Activated CD4-positive, alpha-beta T cell treated with anti-CD3 and anti-CD28 coated beads, Interleukin-2, amount 50 U/mL, for 1 hour (primary cell): ENCODE measurements at places on chromosomes 11 and 22.

DNA sequence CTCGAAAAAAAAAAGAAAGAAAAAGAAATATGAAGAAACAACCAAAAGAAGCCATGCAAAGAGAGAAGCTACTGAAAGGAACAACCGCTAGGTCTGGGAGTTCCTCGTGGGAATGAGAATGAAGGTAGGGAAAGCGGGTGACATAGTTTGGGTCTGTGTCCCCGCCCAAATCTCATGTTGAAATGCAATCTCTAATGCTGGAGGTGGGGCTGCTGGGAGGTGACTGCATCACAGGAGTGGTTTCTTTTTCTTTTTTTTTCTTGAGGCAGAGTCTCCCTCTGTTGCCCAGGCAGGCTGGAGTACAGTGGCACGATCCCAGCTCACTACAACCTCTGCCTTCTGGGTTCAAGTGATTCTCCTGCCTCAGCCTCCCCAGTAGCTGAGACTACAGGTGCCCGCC is 9.7 kb upstream of the TXN2 start:
- DNase-seq: no peak

- no peak for DNase-seq
These were observed 9.2 kb upstream of the CELSR1 start for GRCh38 chr22:46546466-46547178.

- DNase-seq: no peak
These were observed 5.1 kb upstream of the ENDOD1 start for GRCh38 chr11:95084509-95084908.

DNA sequence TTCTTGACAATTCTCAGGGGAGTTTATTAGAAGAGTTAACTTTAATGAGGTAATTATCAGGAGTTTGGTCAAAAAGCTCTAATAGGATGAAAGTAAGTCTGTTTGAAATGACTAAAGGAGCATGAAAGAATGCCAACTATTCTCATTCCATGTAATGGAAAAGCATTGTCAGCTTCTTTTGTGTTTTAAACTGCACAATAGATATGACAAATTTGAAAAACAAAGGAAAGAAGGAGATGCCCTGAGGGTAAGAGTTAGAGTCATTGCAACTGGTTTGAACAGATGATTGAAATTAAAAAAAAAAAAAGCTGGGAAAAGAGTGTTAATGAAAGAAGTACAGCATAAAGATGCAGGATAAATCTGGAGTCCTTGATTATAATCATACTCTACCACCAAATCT is 296.8 kb upstream of the FOLH1 start:
- no peak for DNase-seq

GRCh38 chr11:62543680-62544444 is 2.7 kb downstream of the AHNAK start:
- no peak for DNase-seq

DNA sequence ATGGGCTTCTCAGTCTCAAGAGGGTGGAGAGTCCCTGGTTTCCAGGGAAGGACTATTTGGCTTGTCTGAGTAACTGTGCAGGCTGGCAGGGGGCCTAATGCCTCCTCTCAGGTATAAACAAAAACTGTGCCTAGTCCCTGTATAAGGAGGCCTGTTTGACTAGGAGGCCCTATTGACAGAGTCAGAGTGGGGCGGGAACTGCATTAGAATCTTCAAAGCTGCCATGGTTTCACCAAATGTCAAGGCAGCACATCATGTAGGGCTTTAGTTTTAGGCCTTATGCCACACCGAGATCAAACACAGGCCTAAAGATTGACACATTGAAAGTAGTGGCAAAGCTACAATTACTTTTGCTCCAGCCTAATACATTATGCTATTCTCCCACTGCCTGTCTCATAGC is 611.5 kb upstream of the B3GAT1 start:
- no peak for DNase-seq

GRCh38 chr11:111220721-111221120 is 24.8 kb upstream of the POU2AF2 start:
- no peak for DNase-seq

GRCh38 chr11:31882951-31883392 is 71.8 kb upstream of the PAX6 start:
- DNase-seq: no peak

- DNase-seq: no peak
These were observed 6.3 kb downstream of the CEP164 start for GRCh38 chr11:117333917-117334316.

- no peak for DNase-seq
These were observed 47.3 kb downstream of the C22orf31 start for GRCh38 chr22:29014293-29014692.

DNA sequence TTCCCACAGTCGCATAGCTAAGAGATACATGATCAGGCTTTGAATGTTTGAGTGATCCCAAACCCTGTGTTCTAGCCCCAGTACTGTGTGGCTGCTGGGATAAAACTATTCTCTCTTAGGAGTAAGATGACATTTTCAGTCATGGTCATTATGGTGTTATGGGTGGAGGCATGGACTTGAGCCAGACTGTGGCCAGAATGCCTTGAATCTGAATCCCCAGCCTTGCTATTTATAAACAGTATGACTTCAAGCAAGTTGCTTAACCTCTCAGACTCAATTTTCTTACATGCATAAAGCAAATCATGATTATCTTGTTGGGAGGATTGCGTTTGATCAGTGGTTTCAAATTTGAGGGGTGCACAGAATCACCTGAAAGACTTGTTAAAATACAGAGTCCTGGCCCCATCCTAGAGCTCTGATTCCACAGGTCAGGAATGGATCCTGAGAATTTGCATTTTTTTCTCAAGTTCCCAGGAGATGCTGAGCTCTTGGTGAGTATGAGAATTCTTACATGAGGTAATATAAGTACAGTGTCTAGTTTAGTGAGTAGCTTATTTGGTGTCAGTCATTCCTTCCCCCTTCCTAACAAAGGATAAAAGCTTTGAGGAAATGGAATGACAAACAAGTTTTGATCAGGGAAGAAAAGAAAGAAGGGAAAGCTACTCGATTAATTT is 571.7 kb downstream of the METTL15 start:
- DNase-seq: no peak

DNA sequence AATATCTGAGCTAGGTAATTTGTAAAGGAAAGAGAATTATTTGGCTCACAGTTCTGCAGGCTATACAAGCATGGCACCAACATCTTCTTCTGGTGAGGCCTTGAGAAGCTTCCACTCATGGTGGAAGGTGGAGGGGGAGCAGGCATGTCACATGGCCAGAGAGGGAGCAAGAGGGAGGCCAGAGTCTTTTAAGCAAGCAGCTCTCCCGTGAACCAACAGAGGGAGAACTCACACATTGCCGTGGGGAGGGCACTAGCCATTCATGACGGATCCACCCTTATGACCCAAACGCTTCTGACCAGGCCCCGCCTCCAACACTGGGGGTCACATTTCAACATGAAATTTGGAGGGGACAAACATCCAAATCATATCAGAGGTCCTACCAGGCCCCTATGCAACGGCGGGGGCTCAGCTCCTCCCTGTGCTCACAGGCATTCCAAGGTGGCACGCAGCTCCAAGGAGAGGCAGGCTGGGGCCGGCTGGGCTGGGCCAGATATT is 4.6 kb downstream of the C11orf96 start:
- no peak for DNase-seq

DNA sequence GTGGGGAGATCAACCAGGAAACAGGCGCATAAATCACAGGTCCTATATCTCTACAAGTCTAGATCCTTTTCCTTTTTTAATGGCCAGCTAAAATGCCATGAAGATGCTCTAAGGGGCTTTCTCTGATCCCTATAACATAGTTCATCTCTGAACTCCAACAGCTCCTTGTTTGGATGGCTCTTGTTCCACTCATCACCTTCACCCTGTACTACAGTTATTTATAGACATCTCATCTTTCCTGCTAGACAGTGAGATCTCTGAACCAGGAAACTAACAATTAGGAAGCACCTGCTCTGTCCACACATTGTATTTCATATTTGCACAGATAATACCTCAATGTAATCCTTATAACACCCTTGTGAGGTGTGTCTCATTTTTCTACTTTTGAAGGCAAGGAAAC is 31.6 kb downstream of the KCNA4 start:
- DNase-seq: no peak

DNA sequence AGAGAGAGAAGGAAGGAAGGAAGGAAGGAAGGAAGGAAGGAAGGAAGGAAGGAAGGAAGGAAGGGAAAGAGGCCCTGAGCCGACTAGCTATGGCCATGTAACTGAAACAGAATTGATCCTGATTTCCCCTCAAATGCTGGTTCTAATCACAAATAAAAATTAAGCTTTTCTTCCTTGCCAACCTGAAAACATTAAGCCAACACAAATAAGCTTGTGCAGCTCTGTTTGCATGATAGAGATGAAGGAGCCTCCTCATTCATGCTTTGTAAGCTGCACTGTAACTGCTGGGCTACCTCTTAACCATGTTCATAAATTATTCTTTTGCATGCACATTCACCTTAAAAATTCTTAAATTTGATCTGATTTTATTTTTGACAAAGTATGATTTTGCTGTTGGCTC is 27.7 kb upstream of the APOL5 start:
- DNase-seq: no peak

DNA sequence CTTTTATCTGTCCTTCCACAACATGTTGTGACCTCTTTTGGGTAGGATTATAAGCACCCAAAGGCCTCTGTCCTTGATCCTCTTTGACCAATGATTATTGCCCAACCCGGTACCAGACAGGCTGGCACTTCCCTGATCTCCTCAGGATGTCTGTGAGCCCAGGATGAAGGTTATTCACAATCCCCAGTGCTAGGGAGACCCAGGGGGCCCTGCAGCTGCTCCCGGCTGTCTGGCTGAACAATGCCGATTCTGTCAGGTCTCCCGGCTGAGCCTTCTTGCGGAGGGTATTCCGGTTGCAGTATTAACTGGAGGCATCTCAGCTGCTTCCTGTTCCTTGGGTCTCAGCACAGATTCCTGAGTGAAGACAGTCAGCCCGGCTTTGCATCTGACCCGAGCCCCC is 71.2 kb upstream of the CDON start:
- DNase-seq: no peak

- DNase-seq: no peak
These were observed 903.7 kb downstream of the FAM181B start for GRCh38 chr11:81829976-81830375.

GRCh38 chr11:122869622-122870021 is 12.9 kb upstream of the JHY start:
- DNase-seq: no peak

GRCh38 chr11:122703541-122704272 is 48.2 kb downstream of the UBASH3B start:
- DNase-seq: no peak

GRCh38 chr11:108975641-108976071 is 310.8 kb downstream of the DDX10 start:
- DNase-seq: no peak

DNA sequence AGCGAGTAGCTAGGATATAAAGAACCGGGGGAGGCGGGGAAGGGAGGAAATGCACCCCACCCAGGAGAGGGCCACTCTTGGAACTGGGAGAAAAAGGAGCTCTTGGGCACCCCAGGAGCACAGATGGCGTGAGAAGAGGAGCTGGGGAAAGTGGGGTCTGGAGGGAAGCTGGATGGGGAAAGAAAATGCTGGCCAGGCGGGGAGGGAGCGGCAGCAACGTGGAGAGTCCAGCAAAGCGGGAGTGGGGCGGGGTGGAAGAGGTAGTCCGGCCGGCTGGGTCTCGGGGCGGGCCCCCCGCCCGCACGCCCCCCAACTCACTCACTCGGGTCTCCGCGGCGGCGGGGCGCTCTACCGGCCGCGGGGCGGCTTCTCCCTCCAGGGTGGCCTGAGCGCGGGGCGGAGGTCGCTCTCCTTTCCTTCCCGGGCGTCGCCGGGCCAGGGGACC is 522 bp downstream of the TOB2 start:
- DNase-seq: peak; percentile 2

DNA sequence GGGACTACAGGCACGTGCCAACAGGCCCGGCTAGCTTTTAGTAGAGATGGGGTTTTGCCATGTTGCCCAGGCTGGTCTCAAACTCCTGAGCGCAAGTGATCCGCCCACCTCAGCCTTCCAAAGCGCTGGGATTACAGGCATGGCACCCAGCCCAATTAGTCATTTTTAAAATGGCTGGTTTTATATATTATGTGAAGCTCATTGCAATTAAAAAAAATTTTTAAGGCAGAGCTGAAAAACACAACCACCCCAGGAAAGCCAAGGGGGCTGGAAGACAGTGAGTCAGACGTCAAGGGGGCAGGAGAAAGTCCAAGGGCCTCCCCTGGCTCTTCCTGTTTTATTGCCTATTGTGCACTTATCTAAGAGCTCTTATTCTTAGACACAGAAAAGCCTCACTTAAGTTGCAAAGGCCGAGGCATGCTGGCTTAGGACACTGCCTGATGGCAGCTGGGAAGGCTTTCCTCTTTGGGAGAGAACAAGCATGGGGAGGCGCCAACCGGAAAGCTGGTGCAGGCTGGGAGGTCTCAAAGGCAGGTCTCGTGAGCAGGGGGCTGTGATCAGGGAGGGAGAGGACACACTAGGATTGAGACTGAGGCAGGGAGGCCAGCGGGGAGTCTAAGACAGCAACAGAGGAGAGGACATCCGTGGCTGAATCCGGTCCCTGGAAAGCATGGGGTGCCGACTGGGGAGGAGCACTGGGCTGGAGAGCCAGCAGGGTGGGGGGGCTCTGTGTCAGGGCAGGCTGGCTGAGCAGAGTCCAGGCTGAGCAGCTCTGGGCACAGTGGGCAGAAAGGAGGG is 11.1 kb upstream of the OSM start:
- no peak for DNase-seq

DNA sequence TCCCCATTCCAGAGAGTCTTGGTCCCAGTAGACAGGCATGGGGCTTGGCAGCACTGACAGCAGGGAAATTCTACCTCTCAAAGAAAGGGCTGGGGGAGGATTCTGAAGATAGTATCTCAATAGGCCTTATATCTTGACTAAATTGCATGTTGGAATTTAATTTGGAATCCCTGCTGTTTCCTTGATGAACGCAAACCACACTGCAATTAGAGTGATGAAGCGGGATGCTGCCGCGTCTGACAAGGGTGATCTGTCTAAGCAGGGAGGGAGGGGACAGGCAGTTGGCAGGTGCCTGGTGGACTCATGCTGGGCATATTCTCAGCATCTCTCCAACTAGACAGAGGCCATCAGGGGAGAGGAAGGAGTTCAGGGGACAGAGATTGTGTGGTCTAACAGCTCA is 48.4 kb downstream of the COMMD9 start:
- no peak for DNase-seq

DNA sequence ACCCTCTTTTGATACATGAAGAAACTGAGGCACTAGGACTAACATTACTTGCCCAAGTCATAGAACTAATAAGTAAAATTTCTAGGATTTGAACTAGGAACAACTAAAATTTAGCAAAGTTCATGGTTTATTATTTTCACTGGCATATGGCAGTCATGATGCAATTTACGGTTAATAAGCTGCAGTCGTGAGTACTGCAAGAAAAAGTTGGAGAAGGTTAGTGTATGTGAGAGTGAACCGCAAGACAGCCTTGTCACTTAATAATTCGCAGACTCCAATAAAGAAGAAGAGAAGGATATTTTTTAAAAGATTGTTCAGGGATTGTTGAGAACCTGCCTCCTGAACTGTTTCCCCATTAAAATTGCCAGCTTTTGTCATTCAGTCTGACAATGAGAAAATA is 663.4 kb upstream of the TENM4 start:
- no peak for DNase-seq
